ENCODE measurements at places on chromosomes 6 and 20. TPM values are rescaled to one million over a fixed set of nuclear protein-coding genes. Genes with fewer than 3 reads are reported as not detected.

DNA sequence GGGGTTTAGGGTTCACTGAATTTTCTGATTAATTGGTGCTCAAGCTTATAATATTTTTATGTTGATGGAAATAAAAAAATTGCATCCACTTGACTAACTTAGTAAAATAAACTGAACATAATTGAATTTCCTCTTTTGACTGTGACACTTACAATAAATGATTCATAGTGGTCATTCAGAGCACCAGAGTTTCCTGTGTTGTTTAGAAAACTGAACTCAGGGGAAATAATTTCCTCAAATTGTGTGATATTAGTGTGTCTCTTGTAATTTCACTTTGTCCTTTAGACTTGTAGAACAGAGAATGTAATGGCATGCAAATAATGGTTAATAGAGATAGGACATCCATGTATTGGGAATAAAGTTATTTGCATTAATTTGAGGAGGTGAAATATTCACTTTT, 319.7 kb upstream of the MAN1A1 start:
- DNase-seq: no peak

- DNase-seq: no peak
Measured at GRCh38 chr20:58192567-58192966, 35.9 kb downstream of the ANKRD60 start.

DNA sequence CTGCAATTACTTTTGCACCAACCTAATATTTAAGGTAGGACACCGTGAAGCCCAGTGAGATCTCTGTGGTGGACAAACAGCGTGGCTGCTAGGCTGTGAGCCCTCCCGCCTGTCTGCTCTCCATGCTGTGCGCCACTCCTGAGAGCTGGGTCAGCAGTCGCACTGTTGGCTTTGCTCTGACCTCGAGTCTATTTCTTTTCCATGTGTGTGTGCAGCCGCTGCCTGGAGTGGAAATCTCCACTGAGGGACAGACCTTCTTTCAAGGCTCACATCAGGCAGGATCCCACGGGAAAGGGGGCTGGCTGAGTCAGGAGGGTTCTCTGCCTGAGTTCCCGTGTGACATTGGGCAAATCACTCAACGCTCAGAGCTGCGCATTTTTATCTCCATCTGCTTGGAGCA, 27.1 kb downstream of the RIPOR3 start:
- no peak for DNase-seq

DNA sequence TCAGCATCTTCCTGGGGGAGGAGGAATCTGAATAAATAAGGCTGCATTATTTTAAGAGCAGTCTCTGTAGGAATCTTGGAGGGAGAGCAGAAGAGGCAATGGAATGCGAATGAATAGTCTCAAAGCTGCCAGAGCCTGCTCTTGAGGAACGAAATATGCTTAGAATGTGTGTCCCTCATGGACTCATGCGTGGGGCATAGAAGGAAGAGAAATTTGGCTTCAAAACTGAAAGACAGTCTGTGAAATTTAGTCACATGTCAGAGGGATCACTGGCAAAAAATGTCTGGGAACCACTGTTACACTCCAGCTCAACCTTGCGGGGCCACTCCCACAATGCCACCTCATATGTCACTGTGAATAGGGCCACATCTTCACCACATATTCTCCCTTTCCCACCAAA, 95.5 kb downstream of the GJA10 start:
- DNase-seq: peak; percentile 65

DNA sequence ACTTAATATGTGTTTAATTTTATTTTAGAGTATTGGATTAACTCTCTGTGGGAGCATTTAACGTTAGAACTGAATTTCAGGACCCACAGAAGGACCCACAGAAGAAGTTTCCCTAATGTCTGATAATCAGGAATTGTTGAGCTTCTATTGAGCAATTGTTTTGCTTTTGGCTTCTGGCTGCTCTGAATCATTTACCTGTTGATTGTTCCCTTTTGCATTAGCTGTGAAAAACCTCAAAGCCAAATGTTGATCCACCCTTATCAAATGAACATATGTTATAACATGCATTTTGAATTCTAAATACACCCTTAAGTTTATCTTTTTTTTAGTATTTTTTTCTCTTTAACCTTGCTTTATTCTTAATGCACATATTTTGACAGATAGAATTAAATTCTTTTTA, 393.5 kb downstream of the LAMA2 start:
- DNase-seq: peak; percentile 36

- DNase-seq: no peak
Measured at GRCh38 chr6:145031962-145032361, 703.4 kb downstream of the EPM2A start.

The LST1 gene
- total RNA-seq: not detected

The KCNB1 gene
- total RNA-seq: under 0.01 TPM

The BPIFB2 gene
- total RNA-seq: not detected

The PRR18 gene
- not detected for total RNA-seq

All from renal cortical epithelial cell (primary cell).